ENCODE measurements at places on chromosomes 1 and 21.

DNA sequence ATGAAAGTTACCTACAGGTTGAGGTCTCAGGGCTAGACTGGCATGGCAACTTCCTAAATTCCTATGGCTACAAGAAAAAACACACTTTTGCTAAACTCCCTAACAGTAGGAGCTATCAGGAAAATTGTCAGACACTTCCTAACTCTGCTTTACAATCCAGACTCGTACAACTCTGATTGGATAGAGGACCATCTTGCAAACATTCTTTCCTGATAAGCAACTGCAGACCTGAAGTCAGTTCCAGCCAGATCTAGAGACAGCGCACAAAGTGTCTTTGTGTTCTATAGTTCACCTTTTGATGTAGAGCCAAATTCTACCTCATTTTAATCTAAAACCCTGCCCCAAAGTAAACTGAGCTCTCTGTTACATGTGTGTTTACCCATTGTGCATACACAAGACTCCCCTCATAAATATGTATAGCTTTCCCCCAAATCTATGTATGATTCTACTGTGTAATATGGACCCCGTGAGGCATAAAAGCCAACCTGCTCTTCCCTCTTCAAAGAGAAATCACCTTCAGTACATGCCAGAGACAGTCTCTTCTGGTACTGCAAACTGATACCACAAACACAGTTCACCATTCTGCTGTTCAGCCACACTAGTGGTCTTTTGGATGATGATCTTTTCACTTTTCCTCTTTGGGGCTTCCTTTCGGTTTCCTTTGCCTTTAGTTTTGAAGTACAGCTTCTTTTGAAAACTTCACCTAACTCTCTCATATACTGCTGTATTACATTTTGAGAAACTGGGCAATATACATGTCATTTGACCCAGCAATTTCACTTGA is 21.7 kb downstream of the ZP4 start:
- DNase-seq = no peak

GRCh38 chr1:54884135-54884586 is 2.8 kb downstream of the DHCR24 start:
- no peak for DNase-seq

DNA sequence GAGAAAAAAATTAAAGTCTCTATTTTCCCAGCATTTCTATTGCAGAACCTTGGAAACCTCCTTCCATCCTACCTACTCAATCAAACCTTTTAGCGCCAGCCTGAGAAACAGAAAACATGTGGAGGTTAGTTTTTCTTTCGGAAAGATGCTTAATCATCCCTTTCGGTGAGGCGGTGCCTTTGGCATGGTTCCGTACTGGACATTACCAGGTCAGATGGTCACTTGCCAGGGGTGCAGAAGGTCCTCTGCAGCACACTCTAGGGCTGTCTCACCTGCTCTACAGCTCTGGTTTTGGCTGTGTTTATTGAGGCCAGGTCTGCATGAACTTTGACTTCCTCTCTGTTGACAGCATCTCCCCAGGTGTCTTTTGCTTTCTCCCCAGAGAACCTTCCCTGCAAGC is 121.5 kb downstream of the PLD5 start:
- no peak for DNase-seq

DNA sequence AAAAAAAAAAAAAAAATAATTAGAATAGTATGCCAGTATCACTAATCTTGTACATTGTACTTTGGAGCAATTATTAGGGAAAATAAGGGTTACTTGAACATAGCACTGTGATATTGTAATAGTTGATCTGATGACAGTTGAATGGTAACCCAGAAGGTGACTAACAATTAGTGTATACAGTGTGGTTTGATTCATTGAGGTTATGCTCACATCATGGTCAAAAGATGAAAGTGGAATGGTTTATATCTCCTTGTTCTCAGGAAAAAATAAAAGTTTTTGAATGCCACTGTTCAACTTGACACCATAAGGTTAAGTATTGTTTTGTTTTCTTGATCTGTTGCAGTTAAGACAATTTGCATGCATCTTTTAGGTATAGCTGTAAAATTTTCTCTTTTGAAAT is 87.0 kb downstream of the GPR52 start:
- no peak for DNase-seq

GRCh38 chr1:15456313-15456954 is at the start of gene CELA2A:
TSS of gene CELA2A (plus strand) at chr1:15456732. CDS start at chr1:15456754, 22 bp downstream.
- DNase-seq = no peak

GRCh38 chr1:14968251-14968851 is 185.2 kb upstream of the TMEM51 start:
- DNase-seq = no peak

DNA sequence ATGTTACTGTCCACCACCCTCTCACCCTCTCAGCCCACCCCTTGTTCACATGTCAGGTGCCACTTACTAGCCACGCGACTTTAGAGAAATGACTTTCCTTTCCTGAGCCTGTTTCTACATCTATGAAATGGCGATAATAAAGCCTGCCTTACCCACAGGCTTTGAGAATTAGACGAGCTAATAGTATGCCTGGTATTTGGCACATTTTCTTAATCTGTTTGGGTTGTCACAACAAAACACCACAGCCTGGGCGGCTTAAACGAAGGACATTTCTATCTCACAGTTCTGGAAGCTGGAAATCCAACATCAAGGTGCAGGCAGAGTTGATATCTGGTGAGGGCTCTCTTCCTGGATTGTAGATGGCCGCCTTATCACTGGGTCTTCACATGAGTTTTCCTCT is 273.9 kb upstream of the FMN2 start:
- no peak for DNase-seq

- no peak for DNase-seq
These were observed 87.9 kb downstream of the RPS6KC1 start for GRCh38 chr1:213138892-213139291.

GRCh38 chr1:196538473-196538872 is 69.8 kb downstream of the KCNT2 start:
- no peak for DNase-seq

DNA sequence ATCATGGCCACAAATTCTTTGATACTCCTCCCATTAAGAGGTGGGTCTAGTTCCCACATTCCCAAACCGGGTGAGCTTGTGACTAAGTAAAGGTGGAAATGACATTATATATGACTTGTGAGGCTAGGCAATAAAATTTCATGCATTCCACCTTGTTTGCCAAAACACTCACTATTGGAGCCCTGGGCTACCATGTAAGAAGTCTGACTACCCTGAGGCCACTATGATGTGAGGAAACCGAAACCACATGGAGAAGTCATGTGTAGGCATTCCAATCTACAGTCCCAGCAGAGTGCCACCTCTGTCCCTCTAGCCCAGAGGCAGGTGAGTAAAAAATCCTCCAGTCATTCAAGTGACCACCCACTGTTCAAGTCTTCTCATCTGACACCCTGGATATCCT is 17.9 kb upstream of the SMG7 start:
- DNase-seq = no peak

DNA sequence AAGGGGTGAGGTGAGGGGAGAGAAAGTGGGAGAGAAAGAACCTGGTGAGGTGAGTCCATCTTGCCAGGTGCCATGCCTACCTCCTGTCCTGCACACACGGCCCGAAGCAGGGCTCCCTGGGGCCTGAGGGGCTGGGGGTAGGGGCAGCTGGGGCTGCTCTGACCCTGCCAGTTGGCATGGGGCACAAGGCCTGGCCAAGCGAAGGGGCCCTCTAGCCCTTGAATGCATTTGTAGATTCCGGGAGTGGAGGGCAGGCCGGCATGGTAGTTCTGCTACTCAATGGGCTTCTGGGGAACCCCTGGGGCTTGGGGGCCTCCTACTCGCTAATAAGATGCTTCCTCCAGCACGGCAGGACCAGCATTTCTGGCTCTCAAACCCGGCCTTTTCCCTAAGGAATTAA is 3.6 kb upstream of the PRDM16 start:
- no peak for DNase-seq

GRCh38 chr21:34669149-34669879 is 520 bp downstream of the CLIC6 start:
- DNase-seq = no peak

DNA sequence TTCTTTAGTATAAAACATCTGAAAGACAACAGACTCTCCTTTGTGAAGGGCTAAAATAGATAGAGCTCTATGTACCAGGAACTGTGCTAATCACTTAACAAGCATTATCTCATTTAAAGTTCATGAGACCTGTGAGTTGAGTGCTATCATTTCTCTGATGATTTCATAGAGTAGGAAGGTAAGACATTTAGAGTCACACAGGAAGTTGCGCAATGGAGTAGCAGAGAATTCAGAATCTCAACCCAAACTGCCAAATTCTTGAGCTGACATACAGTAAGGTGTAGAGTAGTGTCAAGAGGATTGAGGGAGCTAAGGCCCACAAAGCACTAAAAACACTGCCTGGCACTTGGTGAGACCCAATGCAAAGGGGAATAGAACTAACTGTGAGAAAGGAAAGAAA is 384.3 kb downstream of the NTNG1 start:
- no peak for DNase-seq

GRCh38 chr1:243959998-243960397 is 91.1 kb upstream of the ZBTB18 start:
- DNase-seq = no peak

GRCh38 chr1:167621780-167622313 is 8.2 kb upstream of the RCSD1 start:
- DNase-seq = no peak

DNA sequence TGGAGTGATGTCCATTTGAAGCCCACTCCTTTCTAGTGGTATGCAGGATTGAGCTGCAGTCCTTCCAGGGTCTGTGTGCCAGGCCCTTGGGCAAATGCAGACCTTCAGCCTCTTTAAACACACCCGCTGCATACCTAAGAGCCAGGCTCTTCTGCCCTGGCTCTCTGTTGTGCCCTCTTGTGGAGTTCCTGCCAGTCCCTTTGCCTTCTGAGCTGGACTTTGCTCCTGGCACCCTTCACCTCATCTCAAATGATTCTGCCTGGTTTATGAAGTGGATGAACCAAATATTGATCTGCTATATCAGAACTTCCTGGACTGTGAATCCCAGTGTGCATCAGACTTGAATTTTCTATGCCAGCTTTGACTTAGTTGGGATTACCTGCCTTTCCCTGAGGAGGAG is 158.8 kb downstream of the URB2 start:
- DNase-seq = no peak

DNA sequence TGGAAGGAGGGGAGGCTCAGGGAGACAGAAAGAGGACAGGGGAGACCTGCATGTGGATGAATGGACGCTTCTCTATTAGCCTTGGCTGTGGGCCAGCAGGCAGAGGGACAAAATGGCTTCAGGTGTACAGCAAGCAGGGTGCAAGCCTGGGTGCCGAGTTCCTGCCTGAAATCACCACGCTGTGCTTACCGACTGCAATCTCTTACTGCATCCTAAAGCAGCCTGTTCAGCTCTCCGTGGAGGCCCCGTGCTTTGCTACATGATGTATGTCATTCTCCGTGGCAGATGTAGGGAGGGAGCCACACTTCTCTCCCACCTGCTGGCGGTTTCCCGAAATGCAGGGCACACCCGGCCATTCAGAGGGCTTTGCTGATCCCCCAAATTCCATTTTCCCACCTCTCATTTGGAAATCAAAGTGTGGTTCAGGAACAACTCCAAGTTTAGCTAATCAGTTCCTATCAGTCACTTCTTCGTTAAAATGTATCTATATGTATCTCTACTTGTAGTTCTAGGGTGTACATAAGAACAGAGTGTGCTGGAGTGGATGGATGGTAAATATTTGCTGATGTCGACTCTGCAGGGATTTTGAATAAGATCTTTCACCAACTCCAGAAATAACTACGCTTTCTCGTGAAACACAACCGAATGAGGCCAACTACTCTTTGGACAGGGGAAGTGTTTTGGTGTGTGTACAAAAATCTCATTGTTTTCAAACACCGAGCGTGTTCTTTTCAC is 122.3 kb upstream of the BACE2 start:
- DNase-seq = no peak

Data from activated CD4-positive, CD25-positive, alpha-beta regulatory T cell treated with anti-CD3 and anti-CD28 coated beads, Interleukin-2, amount 50 U/mL, for 16 hours (primary cell).